Forelimb muscle (tissue), 1 donor: ENCODE measurements at places on chromosomes 6 and 20.

DNA sequence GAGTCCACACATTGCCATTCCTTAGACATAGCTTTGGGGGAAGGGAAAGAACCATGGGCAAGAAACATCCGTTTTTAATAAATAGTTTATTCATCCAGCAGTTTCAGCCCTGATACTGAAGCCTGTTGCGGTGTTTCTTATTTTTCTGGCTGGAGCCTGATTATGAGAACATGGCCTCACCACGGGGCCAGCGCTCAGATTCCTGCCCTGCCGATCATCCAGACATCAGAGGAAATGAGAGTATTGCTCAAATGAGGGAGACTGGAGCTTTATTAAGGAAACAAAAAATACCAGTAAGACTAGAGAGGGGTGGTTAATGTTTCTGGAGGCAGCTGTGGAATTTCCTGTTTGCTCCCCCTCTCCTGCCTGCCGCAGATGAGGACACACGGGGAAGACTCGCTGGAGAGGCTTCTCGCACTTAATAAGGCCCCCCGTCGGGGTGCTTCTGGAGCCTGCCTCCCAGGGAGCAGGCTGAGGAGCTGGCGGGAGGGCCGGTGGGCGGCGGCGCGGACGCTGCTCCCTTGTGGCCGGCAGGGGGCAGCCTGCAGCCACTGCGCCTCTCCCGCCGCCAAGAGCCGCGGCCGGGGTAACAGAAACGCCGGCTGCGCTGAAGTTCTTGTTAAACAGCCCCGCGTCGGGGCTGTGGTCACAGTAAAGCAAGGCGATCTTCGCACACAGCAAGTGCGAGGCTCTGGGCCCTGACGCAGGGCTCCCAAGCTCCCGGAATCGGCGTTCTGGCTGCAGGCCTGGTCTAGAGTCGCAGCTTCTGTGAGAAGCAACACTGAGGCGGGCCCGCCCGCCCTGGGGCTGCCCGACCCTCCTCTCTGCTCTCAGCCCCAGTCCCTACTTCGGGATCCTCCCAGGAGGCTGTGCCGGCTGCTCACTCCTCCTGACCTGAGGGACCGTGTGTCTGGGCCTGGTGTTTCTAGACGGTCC lies 17.5 kb downstream of the LEMD2 start:
- no peak for DNase-seq

DNA sequence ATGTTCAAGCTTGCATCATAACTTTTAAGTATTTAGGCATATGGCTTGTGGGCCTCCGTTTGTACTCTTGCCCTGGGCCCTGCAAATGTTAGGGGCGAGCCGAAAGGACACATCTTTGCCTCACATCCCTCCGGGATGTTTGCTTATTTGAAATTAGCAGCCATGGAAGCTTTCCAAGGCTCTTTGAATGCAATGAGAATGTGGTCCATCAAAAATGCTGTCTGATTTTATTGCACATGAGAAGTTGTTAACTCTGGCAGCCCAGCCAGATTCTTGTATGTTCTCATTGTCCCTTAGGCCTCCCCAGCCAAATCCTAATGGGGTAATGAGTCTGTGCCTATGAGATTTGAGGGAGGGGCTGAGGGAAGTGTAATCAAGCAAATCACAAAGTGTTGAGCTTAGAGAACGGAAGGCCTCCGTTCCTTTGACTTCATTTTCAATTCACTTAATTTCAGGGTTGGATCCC lies 261.2 kb upstream of the MARCKS start:
- DNase-seq = peak; percentile 86

DNA sequence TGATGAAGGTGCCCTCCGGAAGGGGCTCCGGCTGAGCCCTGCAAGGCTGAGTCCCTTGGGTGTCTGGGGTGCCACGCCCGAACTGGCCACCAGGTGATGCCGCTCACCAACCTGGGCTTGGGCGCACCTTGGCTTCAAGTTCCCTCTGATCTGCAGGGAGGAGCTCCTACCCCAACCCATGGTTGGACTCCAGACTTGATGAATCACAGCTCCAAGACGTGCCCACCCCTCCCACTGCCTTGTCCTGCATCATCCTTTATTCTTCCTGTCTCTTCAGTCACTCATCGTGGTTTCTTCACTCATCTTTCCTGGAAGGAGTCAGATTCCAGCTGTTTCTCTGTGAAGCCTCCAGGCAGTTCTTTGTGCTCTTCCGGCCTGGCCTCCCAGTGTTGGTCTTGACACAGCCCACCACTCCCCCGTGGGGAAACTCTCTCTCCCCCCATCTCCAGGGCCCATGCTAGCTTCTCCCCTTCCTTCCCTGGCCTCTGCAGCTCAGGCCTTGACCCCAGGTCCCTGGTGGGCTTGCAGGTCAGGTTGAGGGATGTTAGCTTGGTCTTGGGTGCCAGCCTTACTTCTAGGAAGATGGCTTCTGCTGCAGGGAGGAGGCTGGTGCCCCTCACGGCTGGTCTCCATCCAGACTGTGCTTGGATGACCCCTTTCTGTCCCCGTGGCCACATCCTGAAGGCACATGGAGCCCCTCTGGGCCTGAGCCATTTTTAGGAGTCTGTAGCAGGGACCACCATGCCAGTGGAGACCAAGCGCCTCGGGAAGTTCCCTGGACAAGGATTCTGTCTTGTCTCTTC lies 2.6 kb upstream of the ZBP1 start:
- DNase-seq = no peak

DNA sequence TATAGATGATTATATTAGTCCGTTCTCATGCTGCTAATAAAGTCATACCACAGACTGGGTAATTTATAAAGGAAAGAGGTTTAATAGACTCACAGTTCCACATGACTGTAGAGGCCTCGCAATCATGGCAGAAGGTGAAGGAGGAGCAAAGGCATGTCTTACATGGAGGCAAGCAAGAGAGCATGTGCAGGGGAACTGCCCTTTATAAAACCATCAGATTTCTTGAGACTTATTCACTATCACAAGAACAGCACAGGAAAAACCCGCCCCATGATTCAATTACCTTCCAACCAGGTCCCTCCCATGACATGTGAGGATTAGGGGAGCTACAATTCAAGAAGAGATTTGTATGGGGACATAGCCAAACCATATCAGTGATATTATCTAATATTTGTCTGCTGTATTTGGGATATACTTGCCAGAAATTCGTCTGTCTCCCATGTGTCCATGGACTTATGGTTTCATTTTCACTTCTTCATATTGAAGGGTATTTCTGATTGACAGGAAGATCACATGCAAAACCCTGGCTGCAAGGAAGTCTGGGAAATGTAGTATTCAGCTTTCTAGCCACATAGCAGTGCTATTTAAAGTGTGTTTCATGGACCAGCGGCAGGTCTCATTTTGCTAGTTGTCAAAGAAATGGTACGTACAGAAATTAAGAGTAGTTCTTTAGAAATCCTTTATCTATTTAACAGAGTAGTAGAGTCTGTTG lies 50.5 kb upstream of the PAK5 start:
- DNase-seq = no peak

DNA sequence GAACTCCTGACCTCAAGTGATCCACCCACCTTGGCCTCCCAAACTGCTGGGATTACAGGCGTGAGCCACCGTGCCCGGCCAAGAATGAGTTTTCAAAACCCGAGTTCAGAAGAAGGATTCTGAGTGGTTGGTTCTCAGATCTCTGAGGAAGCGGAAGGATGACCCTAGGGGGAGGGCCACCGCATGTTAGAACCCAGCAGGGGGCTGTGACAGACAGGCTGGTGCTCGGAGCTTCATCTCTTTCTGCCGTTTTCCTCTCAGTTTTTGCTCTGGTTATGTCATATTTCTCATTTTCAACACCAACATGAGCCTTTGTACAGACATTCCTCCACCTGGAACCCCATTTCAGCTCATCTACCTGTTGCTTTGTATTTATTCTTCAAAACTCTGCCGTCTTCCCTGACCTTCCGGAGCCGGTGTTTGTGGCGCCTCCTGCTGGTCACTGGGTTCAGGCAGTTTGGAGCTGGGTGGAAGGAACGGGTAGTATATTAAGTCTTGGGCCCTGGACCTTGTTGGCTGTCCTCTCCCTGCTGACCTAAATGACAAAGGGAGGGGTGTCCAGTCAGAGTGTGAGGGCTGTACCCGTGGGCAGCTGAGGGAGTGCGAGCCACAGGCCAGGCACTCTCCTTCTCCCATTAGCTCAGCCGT lies at the start of gene DEFB123:
Gene DEFB123, plus strand, starts transcription at position 621 of the 648 bp plus-strand sequence. CDS start 67 bp downstream, outside the sequence.
- no peak for DNase-seq

- DNase-seq = no peak
Measured at GRCh38 chr20:60295214-60295613, 337.0 kb downstream of the CDH26 start.

GRCh38 chr20:21510414-21511384 lies 3.2 kb downstream of the NKX2-2 start:
- DNase-seq = no peak

DNA sequence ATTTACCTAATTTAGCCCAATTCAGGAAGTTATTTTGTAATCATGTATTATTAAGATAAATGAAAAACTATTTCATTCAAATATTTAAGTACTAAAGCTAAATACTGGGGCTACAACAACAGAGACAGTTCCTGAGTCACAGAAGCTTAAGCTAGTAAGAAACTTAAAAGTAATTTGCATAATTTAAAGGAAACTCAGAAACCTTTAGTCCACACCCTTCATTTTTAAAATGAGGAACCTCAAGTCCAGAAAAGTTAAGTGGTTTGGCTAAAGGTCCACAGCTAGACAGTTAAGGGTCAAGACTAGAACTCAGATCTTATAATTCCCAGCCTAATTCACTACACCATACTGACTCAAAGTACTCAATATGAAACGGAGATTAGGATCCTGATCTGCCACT lies 7.2 kb downstream of the LMBRD1 start:
- no peak for DNase-seq

DNA sequence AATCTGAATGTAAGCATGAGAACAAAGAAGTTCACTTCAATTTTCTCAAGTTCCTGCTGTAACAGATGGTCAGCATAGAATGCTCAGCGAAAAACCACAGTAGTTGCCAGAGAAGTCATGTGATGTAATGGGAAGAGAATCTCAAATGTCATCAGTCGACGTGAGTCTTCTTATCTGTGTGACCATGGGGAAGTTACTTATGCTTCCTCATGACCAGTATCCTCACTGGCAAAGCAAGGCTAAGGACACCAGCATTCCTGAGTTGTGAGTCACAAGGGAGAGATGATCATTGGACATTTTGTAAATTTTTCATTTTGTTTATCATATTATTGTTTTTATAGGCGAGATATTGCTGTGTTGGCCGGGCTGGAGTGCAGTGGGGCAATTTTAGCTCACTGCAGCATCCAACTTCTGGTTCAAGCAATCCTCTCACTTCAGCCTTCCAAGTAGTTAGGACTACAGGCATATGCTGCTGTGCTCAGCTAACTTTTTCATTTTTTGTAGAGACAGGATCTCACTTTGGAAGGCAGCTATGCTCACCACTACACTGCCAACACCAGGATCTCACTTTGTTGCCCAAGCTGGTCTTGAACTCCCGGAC lies 21.9 kb downstream of the SGK1 start:
- peak; percentile 67 for DNase-seq

DNA sequence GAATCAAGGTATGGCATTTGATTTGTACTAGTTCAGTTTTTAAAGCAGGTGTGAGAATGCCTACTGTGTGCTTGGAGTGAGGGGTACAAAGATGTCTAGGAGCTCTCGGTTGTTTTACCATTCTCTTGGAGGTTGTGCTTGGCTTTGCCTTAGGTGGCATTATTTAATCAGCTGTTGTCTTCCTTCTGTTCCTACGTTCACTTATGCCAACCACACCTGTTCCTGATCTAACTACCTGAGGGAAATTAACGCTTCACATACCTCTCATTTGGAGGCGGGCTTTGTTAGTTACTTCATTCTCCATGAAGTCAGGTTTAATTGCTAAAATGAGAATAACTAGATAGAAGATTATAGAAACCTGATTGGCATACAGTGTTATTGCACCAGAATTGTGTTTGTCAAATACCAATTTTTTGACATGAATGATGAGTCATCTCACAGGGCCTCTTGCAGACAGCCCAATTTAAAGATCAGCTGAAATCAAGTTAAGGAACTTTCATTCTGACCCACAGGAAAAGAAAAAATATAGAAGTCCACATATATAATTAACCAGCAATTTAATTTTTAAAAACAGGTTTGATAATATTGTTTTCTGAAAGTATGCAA lies 24.8 kb upstream of the PBOV1 start:
- no peak for DNase-seq

DNA sequence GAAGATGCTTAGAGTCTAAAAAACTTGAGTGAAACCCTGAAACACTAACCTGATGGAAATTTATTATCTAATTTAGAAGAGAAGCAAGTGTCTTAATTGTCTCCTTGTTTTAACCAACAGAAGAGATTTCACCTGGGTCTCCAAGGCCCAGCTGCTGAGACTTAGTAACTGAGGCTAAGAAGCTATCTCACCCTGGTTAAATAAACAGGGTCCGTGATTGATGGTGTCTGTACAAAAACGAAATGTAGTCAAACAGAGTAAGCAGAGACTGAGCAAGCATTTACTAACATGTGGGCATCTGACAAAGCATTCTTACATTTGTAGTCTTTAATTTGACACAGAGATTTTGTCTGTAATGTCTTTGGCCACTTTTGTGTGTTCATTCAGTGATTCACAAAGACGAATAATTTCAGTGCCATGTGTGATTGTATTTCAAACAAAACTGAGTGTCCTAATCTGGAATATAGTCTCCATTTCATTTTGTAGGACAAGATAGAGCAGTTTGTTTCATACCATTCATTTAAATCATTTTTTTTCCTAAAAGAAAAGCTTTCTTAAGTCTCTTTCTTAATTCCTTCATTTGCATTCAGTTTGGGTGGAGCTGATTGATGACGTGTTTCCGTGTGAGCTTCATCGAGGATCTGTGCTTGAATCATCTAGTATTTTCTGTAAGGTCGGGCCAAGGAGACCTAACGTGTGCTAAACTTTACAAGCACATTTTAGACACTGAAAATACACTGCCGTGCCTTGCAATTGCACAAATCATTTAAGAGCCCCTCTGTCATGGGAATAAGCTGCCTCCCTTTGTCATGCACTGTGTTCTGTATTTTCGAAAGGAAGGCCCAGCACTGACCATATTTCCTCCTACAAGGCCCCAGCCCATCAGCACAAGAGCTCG lies 170.6 kb upstream of the QKI start:
- DNase-seq = no peak

- DNase-seq = no peak
Measured at GRCh38 chr6:121876721-121877120, 441.3 kb downstream of the GJA1 start.

DNA sequence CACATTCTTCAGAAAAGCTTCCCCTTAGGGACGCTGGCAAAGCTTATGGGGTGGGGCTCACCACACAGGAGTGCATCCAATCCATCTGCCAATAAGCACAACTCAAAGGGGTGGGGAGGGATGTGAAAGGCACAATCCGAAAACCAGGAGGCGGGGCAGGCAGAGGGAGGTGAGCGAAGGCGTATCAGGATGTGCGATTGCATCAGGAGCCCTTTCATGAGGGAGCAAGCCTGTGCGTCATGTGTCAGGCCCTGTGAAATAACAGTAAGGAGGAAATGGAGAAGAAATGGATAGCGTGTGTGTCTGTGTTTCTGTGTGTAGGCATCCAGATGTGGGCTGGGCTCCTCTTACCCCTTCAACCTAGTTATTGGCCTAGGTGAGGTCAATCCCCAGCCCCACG lies 382.4 kb upstream of the CDH4 start:
- DNase-seq = no peak

- no peak for DNase-seq
Measured at GRCh38 chr6:45174045-45174444, 154.1 kb upstream of the RUNX2 start.

GRCh38 chr20:16271450-16271849 lies 301.8 kb downstream of the KIF16B start:
- no peak for DNase-seq

GRCh38 chr6:124285146-124285545 lies 481.5 kb downstream of the NKAIN2 start:
- DNase-seq = no peak
